ENCODE measurements at places on chromosomes 2 and 18. TPM values are rescaled to one million over a fixed set of nuclear protein-coding genes. Genes with fewer than 3 reads are reported as not detected.

TSN gene
- total RNA-seq: 144 TPM

FSIP2 gene
- not detected for total RNA-seq

UGT1A1 gene
- total RNA-seq: not detected

GREB1L gene
- total RNA-seq: 4.0 TPM

LONRF2 gene
- total RNA-seq: 5.0 TPM

AQP12A gene
- not detected for total RNA-seq

ALKAL2 gene
- total RNA-seq: not detected

Data from A172 (cell line).